Stimulated activated CD4-positive, alpha-beta T cell treated with anti-CD3 and anti-CD28 coated beads, Interleukin-1b, Interleukin-23, amount 100 ng/mL, for 4 hours (primary cell): ENCODE measurements at places on chromosomes 6 and 20.

- DNase-seq = no peak
Observed at GRCh38 chr6:30103872-30104179, 9.1 kb downstream of the TRIM31 start.

DNA sequence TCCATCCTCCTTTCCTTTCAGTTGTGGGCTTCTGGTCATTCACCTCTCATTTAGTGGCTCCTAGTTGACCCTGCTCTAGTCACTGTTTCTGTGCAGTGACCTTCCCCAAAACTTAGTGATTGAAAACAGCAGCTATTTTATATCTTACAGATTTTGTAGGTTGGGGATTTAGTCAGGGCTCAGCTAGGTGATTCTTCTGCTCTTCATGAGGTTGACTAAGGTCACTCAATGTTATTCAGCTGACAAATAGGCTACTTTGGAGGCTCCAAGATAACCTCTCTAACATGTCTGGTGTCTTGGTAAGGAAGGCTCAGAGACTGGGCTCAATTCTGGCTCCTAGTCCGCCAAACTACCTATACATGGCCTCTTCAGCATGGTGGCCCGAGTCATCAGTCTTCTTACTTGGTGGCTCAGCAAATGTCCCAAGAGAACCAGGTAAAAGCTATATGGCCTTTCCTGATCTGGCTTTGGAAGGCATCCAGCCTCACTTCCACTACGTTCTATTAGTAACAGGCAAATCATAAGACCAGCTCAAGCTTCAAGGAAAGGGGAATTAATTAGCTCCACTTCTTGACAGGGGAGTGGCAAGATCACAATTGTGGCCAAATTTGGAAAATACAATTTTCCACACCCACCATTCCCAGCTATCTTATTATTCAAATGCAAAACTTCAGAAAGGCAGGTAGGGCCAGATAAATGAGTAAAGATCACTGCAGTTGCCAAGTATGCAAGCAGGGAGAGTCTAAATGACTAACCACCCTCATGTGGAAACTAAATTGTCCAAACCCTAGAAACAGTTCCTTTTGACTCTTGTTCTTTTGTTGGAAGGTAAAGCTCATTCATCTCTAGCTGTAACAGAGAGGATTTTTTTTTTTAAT, 50.5 kb upstream of the LTV1 start:
- DNase-seq = no peak

- DNase-seq = no peak
Observed at GRCh38 chr6:137202078-137202477, 17.1 kb downstream of the IFNGR1 start.

GRCh38 chr20:51024761-51025160, 1.9 kb upstream of the KCNG1 start:
- DNase-seq = no peak

GRCh38 chr20:14337400-14338171, at the start of gene FLRT3:
Gene FLRT3, minus strand, starts transcription at chr20:14337612. Its CDS starts 10,106 bp downstream, at chr20:14327506.
- DNase-seq = no peak

- no peak for DNase-seq
Observed at GRCh38 chr6:121157906-121158305, 176.4 kb downstream of the TBC1D32 start.

DNA sequence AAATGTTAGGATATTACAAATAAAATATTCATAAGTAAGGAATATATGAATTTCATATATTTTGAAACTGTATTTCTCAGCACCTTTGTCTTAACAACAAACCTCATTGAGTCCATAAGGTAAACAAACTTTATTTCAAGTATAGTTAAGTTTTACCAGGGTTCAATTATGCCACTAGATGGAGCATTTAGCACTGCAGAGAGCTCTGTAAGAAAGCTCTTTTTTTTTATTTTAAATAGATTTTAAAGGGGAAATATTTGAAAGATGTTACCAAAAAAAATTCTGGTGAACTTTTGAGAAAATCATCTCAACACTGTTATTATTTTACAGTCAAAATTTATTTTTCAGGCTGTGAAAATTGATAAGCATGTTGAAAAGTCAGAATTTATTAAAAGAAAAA, 955.2 kb upstream of the EYS start:
- DNase-seq = no peak

- DNase-seq = no peak
Observed at GRCh38 chr20:21518292-21518991, 4.6 kb upstream of the NKX2-2 start.

DNA sequence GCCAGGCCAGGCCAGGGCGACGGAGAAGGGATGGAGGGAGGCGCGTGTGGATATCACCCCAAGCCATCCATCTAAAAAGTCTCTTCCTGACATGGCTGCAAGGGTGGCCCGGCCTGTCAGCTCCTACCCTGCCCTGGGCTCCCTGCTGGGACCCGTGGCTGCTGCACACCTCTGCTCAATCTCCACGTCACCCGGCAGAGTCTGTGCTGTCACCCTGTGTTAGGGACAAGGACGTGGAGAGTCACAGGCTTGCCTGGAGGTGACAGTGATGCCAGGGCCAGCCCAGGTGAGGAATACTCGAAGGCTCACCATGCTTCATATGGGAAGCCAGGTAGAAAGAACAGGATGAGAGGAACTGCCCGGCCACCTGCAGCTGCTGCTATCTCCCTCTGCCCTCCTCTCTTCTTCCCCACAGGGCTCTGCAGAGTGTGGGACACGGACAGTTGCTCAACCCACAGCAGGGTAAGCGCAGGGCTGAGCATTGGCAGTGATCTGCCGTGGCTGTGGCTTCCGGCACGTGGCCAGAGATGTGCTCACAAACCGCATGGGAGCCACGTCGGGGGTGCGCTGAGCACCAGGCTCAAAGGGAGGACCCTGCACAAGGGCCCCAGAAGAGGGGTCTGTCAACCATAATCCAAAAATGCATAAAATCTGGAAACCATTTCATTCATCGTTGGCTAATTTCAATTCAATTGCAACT, 214.3 kb downstream of the DLL1 start:
- no peak for DNase-seq

GRCh38 chr20:19320005-19320404, 107.6 kb downstream of the SLC24A3 start:
- no peak for DNase-seq

- DNase-seq = no peak
Observed at GRCh38 chr20:1375515-1375914, 17.3 kb downstream of the FKBP1A start.

DNA sequence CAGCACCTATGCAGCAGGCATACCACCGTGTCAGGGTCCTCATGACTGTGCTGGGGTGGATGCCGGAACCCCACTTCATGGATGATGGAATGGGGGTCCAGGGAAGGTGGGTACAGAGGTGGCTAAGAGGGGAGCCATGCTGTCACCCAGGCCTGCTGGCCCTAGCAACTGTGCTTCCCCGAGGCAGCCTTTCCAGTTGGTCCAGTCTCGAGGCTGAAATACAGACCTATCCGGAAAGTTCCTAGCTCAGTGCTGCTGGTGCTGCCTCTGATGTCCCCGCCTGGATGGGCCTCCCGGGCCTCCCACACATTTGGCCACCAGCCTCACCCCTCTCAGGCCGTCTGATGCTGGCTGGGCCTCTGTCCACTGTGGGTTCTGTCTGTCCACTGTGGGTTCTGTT, 17.4 kb downstream of the SIRPA start:
- no peak for DNase-seq

DNA sequence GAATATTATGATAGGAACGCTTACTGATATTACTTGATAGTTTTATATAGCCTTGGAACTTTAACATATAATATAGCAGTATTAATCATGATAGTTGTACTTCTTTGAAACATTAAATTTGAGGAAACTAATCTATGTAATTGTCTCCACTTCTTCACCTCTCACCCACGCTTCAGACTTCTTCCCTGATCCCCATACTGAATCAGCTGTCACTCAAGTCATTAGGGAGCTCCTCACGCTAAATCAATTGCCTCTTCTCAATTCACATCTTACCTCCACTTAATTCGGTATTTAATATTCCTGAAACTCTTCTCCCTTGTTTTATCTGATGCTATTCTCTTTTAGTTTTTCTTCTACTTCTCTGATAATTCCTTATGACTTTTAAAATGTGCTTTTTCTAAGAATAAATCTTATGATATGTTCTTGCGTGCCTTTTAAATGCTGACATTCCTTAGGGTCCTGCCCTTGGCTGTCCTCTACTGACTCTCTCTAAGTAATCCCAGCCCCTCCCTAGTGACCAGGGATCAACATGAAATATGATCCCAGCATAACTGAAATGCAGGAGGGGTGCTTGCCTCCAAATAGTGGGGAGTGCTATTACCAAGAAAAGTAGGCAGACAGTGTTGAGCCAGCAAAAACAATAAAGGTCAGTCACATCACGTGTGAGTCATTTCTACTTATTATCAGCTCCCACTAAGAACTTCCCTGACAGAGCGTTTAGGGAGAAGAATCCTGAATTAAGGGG, 9.9 kb downstream of the ANKRD66 start:
- DNase-seq = no peak

GRCh38 chr6:135647521-135647920, 150.0 kb upstream of the AHI1 start:
- no peak for DNase-seq

DNA sequence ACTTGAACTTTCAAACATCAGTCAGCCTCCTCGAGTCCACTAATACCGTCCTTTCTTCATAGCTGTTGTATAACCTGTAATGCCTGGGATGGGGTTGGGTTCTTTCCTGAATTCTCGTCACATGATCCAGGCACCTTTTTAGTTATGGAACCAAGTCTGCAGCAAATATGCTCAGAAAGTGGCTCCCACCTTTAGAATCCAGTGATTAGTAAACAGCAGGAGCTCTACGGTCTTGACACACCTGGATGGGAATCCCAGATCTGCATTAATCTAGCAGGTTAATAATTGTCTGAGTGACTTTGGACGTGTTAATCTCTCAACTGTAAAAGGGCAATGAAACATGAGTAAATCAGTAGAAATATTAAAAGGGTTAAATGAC, 729 bp upstream of the ZHX3 start:
- DNase-seq = no peak

DNA sequence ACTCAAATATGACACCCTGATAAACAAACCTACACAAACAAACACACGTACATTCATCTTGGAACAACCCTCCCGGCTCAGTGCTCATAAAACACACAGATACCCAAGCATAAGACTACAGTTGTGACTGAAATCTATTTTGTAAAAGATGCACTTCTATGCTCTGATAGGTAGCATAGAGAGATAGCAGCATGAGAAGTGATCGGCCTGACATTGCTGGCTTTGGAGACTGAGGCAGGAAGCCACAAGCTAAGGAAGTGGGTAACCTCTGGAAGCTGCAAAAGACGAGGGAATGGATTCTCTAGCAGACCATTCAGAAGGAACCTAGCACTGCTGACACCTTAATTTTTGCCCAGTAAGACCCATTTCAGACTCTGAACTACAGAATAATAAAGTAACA, 1.6 kb upstream of the RNF39 start:
- DNase-seq = no peak

- DNase-seq = no peak
Observed at GRCh38 chr6:36728289-36729160, 30.9 kb downstream of the RAB44 start.

GRCh38 chr6:136927292-136927691, 5.2 kb downstream of the SLC35D3 start:
- DNase-seq = no peak

DNA sequence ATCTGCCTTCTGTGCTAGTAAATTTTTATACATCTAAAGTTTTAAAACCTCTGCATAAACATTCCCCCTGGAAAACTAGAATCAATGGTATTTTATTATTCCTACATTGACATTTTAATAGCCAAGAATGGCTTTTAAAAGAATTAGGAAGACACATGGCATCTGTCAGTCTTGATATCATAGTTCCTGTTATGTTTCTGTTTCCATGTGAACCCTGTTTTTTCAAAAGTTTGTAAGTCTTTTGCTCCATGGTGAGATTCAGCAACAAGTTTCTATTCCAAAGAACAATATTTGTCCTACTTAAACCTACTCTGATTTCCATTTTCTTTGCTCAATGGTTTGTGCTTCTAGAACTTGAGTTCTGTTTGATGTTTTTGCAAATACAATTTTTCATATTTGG, 95.2 kb downstream of the PLEKHG1 start:
- DNase-seq = no peak

GRCh38 chr20:56702931-56703840, 74.1 kb downstream of the TFAP2C start:
- DNase-seq = no peak

DNA sequence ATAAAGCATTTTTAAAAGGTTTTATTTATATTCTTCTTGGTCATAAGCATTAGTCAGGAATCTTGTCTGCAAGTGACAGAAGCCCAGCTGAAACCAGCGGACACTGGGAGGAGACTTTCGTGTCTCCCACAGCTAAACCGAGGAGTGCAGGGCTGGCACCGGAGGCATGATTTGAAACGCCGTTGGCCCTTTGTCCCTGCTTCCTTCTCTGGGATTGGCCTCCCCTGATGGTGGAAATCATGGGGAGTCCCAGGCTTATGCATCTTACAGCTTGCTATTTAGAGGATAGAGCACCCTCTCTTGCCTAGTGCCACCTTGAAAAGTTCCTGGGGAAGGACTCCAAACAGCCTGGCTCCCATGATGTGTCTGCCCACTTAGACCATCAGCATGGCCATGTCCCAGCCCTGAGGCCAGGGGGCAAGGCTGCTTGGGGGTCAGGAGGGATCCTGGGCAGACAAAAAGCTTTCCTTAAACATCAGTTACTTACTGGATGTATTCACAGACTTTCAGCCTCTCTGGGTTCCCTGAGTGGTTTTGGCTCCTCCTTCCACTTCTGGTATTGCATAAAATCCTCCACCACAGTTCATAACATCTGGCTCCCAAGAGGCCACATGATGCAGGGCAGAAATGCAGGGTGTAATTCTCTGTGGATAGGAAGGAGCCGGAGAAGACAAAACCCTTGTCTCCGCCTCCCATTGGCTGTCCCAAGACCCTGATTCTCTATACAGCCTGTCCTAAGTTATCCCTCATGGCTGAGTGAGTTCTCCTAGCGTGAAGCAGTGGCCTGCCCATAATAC, 49.3 kb upstream of the INSM1 start:
- DNase-seq = no peak

DNA sequence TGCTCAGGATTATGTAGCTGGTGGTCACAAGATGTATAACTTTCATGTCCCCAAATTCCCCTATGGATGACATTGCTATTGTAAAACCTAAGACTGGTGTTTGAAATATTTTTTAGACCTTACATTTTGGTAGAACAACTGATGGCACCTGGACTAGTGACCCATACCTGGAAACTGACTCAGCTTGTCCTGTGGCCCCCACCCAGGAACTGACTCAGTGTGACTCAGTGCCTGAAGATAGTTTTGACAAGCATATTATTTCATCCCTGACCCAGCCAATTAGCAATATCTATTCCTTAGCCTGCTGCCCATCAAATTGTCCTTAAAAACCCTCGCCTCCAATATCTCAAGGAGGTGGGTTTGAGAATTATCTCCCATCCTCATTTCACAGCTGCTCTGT, 90.9 kb upstream of the GRIK2 start:
- DNase-seq = no peak

DNA sequence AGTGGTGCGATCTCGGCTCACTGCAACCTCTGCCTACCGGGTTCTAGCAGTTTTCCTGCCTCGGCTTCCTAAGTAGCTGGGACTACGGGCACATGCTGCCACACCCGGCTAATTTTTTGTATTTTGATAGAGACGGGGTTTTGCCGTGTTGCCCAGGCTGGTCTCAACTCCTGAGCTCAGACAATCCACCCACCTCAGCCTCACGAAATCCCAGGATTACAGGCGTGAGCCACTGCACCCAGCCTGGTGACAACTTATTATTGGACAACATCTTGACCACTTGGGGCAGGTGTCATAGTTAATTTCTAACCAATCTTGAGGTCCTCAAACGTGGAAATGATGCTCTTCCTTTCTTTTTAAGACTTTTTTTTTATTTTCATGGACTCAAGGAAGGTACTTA, 303.6 kb downstream of the CLIC5 start:
- no peak for DNase-seq

- DNase-seq = no peak
Observed at GRCh38 chr6:22667855-22668254, 98.5 kb downstream of the HDGFL1 start.
